ENCODE measurements at places on chromosomes 1 and 21.
A peak's percentile ranks its signal among the peaks of the same experiment; 100 is the strongest.

DNA sequence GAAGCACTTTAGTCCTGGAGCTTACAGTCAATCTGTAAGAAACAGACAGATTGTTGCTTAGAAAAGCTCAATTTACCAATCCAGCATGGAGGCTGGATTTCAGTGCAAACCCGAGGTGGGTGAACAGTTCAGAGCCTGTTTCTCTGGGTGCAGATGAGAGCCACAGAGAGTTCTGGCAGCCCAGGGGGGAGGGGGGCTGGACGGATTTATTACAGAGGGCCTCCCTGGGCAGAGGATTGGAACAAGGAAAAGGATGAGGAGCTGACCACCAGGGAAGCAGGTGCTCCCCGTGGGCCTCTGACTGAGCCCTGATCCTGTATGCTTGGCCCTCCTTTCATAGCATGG is 38.0 kb upstream of the EPS8L3 start:
- DNase-seq: no peak

- no peak for DNase-seq
Measured at GRCh38 chr1:50913954-50914353, 46.1 kb downstream of the FAF1 start.

GRCh38 chr1:222749927-222750326 is 12.9 kb downstream of the FAM177B start:
- no peak for DNase-seq

DNA sequence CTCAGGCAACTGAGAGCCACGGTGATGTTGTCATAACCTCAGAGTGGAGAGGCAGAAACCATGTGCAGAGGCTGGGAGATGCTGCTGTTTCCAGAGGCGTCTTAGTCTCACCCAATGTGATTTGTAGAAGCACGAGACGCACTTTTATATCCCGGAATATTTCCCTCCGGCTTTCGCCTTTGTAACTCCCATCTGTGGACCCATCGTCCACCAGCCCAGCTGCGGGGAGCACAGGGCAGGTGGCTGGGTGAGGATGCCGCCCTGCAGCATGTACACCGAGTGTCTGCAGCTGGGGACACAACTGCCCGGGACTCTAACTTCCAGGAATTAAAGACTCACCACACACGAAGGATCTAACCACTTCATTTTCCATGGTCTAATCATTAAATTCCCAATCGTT is 43.5 kb downstream of the UBASH3A start:
- DNase-seq: no peak

GRCh38 chr1:83900524-83900923 is 98.4 kb downstream of the TTLL7 start:
- no peak for DNase-seq

GRCh38 chr1:92461364-92462097 is 25.2 kb downstream of the GFI1 start:
- no peak for DNase-seq

- peak; percentile 6 for DNase-seq
Measured at GRCh38 chr1:231232870-231233734, 7.9 kb upstream of the GNPAT start.

GRCh38 chr1:64882574-64883255 is 83.6 kb downstream of the JAK1 start:
- DNase-seq: no peak

GRCh38 chr1:208595236-208595635 is 351.1 kb upstream of the PLXNA2 start:
- DNase-seq: no peak

- no peak for DNase-seq
Measured at GRCh38 chr1:218751208-218751948, 406.2 kb downstream of the TGFB2 start.

DNA sequence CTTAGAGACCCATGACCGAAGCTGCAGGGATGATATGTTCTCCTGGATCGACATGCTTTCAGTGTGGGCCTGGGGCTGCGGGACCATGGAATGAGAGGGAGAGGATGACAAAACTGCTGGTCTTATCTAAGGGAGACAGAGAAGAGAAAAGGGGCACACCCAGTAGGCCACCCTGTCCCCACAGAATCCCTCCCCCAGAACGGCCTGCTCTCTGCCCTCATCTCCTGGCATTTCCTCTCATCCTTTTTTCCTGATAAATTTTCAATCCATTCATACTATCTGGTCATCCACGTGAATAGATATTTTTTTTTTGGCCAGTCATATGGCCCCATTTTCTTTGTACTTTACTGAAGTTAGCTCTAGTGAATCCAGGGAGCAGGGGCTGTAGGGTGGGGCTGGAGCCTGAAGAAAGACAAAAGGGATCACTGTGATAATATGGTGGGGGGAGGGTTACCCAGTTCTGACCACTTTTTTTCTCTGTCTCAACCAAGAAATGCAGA is at the start of gene PKLR:
Gene PKLR (minus strand): TSS at position 97 of the 500 bp plus-strand sequence. CDS start 43 bp downstream, at position 54.
- no peak for DNase-seq

DNA sequence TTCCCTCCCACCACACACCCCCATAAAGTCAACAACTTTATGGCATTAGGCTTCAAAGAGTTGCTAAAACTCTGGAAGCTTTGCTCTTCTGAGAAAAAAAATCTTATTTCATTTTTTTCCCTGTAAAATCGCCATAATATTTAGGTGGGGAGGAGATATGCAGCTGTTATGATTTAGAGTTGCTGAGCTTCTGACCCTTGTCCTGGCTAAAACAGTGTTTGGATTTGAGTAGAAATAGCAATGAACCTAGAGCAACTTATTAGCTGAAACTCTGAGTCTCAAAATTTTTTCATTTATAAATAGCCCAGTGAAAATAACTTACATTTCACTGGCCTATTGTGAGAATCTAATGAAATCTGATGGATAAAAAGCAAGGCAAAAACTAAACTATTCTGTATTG is 482.8 kb upstream of the NFIA start:
- no peak for DNase-seq

GRCh38 chr1:206555473-206555935 is 48.2 kb downstream of the RASSF5 start:
- no peak for DNase-seq

- DNase-seq: peak; percentile 47
Measured at GRCh38 chr1:59427784-59428183, 130.9 kb downstream of the FGGY start.

DNA sequence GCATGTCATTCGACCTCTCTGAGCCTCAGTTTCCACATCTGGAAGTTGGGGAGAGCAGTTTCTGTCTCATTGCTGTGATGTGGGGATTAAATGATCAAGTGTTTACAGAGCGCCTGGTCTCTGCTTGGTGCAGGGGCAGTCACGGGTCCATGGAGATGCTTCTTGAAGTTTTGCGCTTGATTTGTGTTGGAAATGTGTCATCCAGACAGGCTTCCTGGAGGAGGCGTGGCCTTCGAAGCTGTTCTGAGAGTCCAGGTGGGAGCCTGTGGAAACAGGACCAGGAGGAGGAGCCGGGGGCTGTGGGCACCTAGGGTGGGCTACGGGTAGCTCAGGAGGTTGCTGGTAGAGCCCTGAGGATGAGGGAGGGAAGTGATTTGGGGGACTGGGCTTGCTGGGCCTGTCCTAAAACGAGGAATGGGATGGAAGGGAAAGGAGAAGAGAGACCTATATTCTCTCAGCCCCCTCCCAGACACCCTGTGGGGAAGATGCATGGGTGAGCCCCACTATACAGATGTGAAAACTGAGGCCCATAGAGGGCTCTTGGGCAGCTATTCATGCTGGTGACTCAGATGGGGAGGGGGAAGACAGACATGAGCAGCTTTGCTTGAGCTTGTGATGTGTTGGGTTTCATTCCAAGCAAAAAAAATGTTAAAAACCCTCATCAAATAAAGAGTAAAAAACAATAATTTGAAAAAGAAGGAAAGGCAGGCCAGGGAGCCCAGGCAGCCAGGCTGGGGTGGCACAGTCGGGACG is 107.2 kb upstream of the WNT4 start:
- no peak for DNase-seq

GRCh38 chr1:119327094-119327449 is 41.5 kb upstream of the HAO2 start:
- DNase-seq: no peak

DNA sequence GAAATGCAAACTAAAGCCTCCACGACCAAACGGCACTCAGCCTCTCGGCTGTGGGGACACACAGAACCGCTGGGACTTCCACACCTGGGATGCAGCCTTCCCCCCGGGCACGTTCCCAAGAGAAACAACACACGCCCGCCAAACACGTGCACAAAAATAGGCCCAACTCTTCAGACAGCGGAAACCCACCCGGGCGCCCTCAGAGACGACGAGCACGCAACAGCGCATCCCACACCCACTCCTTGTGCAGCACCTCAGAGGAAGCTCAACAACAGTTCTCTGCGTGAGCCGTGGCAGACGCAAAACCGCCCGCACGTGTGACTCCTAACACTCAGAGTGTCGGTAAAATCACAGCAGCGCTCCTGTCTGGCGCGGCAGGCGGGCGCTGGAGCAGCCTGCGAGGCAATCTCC is 5.3 kb downstream of the C1orf159 start:
- DNase-seq: no peak

DNA sequence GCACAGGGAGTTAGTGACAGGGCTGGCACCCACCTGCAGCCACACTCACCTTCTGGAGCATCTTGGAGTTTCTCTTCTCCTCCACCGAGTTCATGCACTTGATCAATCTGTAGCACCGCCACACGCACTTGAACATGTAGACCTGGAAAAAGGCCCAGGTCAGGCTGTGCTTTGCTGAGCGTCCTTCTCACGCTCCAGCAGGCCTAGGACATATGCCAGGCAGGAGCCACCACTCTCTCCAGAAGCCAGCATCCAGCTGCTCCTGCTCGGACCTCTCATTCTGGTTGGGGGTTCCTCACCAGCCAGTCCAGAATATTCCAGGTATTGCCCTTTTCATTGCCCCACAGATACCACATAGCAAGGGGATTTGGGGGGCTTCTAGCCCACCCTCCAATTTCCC is 11.7 kb upstream of the MATN1 start:
- peak; percentile 48 for DNase-seq

GRCh38 chr1:45272913-45273371 is 53.8 kb upstream of the HPDL start:
- no peak for DNase-seq

- DNase-seq: no peak
Measured at GRCh38 chr21:24310788-24311187, 1296.5 kb downstream of the MRPL39 start.

- no peak for DNase-seq
Measured at GRCh38 chr1:78383923-78384322, 106.9 kb upstream of the PTGFR start.

- no peak for DNase-seq
Measured at GRCh38 chr1:8407652-8408051, 89.7 kb downstream of the SLC45A1 start.

DNA sequence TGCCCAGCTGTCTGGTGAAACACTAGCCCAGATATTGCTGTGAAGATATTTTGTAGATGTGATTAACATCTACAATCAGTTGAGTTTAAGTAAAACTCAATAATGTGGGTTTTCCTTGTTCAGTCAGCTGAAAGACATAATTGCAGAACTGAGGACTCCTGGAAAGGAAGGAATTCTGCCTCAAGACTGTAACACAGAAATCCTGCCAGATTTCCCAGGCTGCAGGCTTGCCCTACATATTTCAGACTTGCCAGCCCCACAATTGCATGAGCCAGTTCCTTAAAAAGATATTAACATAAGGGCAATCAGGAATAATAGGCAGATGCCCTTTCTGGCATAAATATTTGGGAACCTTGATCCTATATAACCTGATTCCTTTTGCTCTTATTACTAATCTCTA is 14.2 kb upstream of the NIBAN1 start:
- no peak for DNase-seq

- DNase-seq: peak; percentile 68
Measured at GRCh38 chr1:94806441-94806871, 13.7 kb upstream of the SLC44A3 start.

GRCh38 chr21:34289856-34290255 is 74.0 kb upstream of the KCNE2 start:
- DNase-seq: peak; percentile 76

DNA sequence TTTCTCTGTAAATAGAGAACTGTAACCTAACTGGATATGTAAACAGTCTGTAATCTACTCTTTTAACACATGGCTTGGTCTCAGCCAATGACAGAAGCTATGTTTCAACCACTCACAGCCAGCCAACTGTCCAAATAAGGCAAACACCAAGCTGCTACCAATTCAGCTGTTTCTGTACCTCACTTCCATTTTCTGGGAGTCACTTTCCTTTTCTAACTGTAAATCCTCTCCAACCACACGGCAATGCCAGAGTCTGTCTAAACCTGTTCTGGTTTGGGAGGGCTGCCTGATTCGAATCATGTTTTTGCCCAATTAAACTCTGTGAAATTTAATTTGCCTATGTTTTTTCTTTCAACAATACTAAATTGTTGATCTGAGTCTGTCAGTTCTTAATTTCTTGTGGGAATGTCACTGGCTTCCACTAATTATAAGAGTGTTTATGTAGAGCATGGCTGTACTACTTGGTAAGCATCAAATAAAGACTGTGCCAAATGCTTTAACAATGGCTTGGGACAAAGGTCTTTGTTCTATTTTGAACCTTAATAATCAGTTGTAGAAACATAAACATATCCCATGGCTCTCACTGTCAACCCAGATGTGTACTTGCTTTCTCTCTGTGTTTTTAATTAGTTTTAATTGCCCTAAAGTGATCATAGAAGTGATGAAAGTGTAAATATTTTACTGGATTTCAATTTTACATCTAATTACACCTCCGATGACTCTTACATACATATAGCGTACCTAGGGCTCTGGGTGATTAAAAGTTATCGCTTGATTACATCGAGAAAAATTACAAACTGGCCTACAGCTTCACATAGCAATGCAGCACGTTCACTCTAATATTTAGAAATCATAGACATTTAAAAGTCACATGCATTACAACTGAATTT is 1144.6 kb upstream of the TMPRSS15 start:
- no peak for DNase-seq

DNA sequence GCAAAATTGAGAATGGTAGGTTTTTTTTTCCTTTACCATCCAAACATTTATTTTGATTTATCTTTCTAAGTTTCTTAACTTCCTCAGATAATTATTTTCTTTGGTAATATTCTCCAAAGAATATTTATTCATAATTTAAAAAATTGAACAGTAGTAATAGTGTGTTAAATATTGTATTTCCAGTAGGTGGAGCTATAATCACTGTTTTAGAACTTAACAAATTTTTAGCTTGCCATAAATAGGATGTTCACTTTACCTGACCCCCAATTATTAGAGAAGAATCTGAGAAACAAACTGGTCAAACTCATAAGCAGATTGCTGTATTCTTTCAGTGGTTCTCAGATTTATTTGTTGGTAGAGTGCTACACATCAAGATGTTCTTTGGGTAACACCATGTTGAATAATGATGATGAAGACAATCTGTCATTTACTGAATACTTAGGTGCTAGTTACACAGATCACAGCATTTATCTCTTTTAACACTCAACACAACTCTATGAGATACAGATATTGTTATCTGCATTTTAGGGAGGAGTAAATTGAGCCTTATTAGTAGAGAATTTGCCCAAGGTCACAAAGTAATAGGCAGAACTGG is 82.4 kb upstream of the GPR88 start:
- peak; percentile 33 for DNase-seq

DNA sequence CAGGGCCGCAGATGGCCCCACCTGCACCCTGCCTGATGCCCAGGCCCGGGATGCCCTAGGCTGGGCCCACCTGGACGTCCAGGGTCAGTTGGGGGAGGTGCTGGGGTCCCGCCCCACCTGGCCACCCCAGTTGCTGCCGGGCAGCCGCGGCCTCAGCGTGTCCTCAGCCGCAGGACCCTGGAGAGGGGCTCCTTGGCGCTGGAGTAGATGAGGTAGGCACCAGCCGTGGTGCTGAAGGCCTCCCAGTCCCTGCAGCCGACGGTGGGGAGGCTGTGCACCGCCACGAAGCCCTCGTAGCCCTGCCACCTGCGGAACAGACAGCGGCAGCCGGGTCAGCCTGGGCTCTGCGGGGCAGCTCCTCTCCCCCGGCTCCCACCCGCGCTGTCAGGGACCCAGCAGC is 40.4 kb downstream of the KRTAP10-1 start:
- DNase-seq: no peak

All from NCI-H2171 treated with DMSO at 0.1 percent for 48 hours (cell line).